ENCODE measurements at places on chromosomes 11 and 22.

- DNase-seq: no peak
Observed at GRCh38 chr11:34425867-34426266, 12.9 kb upstream of the CAT start.

- no peak for DNase-seq
Observed at GRCh38 chr22:34851918-34852662, 213.9 kb upstream of the ISX start.

DNA sequence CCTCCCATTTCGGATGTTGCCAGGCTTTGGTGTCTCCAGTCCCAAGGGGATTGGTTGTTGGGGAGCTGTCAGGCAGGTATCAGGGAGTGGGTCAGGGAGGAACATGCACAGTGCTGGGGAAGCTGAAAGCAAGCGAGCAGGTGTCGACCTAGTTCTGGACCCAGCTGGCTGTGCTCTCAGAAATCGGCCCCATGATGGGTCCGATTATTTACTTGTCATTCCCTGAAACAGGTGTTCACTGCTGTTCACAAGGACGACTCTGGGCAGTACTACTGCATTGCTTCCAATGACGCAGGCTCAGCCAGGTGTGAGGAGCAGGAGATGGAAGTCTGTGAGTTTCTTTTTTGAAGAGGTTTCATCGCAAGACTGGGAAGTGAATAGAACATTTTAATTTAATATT is 76.8 kb downstream of the JAM3 start:
- DNase-seq: no peak

DNA sequence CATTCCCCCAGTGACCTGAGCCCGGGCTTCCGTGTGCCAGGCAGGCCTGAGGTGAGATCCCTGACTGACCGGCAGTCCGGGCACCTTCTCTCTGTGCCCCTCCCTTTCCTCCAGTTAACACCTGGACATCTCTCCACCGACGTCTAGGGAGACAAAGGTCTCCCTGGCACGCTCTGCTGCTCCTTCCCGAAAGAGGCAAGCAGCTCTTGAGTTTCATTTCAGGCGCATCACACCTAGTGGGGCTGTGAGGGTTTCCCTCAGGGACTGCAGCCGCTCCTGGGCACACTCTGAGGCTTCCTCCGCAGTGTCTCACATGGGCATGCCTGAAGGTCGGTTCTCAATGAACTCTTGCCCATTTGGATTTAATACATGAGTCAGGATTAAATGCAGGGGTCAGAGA is 322.7 kb downstream of the CTTN start:
- no peak for DNase-seq

- DNase-seq: no peak
Observed at GRCh38 chr22:42356533-42356932, 75.7 kb downstream of the NFAM1 start.

DNA sequence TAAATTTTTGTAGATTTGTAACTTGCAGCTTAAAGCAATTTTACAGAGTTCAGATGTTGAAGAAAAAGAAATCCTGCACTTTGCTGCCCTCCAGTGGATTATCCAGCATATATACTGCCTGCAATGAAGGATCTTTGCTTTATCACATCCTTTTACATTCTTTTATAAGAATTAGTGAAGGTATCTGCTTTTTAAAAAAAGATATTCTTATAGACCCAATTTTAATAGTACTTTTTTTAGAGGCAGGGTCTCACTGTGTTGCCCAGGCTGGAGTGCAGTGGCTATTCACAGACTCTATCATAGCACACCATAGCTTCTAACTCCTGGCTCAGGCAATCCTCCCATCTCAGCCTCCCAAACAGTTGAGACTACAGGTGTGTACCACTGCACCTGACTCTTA is 60.7 kb downstream of the TTC17 start:
- peak; percentile 40 for DNase-seq

GRCh38 chr11:66186470-66186869 is 82.0 kb upstream of the RAB1B start:
- DNase-seq: no peak

- no peak for DNase-seq
Observed at GRCh38 chr22:48806227-48806781, 1021.4 kb downstream of the BRD1 start.

DNA sequence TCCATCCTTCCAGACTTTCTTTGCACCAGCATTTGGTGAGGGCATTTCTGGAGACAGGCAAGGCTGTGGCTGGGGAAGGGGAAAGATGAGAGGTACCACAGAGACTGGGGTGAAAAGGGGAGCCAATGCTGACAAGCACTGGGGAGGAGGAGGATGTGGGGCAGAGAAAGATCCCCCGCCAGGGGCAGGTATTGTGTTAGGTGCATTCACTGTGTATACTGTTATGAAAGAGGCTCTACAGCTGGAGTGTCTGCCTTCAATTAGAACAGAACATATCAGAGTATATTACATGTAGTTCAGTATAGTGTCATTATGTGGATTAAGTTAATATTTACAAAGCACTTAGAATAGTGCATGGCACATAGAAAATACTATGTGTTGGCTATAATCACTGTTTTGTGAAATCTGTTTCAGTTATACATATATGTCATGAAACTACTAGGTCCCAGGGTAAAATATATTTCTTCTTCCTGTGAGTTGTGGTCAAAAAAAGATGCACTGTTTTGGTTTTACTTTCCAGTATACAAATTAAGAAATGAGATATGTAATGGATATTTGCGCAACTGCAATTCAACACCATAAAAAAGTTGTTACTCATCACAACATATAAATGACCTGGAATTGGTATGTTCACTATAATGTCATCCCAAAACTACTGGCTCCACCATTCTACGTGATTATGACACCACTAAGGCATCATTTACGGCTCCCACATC is 8.4 kb downstream of the MSANTD2 start:
- DNase-seq: no peak

GRCh38 chr11:67999704-68000103 is 4.2 kb downstream of the UNC93B1 start:
- DNase-seq: no peak

DNA sequence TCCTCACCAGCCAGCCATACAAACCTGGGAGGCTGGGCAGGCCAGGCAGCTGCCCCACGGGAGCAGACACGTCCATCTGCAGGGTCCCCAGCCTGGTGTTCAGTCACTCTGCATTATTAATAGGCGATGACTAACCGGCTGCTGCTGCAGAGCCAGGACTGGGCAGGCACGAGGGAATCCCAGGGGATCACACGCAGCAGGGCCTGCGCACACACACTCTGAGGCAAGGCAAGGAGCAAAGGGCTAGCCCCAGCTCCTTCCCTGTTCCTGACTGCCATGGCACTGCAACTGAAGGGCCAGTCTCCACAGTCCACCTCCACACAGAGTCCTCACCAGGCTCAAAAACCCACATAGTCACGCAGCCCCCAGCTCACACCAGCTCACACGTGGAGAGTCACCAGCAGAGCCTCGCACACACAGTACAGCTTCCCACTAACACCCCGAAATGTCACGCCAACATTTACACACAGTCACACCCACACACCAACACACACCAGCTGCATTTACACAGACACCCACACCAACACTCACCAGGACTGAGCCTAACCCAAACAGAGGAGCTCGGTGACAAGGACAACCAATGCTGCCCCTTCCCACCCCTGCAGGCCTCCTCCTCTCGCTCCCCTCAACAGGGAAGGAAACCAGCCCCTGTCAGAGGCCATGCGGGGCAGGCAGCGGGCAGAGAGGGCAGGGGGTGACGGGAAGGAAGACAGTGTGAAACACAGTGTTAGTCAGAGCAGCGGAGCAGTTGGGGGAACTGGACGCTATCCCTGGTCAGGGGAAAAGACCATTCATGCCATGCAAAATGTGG is 47.3 kb downstream of the NRXN2 start:
- DNase-seq: no peak

DNA sequence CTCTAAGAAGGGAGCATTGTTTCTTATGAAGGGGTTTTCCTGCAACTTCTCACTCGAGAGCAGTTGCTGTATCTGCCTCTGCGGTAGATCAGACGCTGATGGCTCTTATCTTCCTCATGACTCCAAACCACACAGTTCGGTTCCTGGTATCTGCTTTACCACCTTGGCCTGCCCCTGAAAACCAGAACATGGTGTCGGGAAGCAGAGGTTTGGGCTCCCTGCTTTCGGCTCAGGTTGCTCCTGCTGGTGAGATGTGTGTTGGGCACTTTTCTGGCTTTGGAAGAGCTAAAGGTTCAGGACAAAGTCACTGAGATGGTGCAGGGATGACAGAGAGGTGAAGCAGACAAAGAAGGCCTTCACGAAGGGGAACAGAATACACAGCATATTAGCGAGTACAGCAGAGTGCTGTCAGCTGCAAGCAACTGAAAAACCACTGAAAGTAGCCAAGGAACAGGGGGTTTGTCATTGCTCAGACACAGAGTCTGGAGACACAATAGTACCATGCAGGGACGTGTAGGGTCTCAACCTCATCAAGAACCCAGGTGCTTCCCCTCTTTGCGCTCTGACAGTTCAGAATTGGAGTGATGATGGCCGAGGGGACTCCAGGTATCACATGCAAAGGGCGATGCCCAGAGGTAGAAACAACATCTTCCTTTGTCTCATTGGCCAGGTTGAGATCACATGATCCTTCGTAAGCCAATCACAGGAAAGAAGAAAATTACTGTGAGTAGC is 11.9 kb upstream of the CSF2RB start:
- DNase-seq: no peak

Data from DND-41 (cell line).